ENCODE measurements at places on chromosomes 3 and 15.
A peak's percentile ranks its signal among the peaks of the same experiment; 100 is the strongest.

DNA sequence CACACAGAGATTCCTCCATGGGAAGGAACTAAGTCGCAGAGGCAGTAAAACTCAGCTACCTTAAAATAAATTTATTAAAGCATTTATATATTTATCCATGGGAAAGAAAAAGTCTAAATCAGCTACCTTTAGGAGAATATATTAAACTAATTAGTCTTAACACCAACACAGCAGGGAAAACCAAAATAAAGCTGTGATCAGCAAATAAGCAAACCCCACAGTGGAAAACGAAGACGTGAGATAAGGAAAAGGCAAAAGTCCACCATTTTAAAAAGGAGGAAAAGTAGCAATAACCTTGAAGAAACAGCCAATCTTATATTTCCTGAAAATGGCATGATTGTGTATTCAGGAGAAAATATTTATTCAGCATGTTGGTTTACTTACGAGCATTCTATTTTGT is 473.0 kb upstream of the ROBO2 start:
- DNase-seq, result no peak

DNA sequence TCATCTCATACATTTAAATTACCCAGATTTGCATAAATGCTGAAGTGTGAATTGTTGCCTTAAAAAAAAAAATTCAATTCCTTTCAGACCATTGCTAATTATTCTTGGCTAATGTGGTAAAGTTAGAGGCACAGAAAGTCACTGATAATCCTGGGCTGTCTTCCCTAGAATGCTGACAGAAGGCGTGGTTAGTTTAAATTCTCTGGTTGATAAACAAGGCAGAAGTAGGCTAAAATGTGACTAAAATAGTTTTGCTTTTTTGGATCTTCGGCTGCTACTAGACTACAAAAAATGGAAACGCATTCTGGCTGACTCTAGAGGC is 193.7 kb downstream of the OTOL1 start:
- no peak for DNase-seq

DNA sequence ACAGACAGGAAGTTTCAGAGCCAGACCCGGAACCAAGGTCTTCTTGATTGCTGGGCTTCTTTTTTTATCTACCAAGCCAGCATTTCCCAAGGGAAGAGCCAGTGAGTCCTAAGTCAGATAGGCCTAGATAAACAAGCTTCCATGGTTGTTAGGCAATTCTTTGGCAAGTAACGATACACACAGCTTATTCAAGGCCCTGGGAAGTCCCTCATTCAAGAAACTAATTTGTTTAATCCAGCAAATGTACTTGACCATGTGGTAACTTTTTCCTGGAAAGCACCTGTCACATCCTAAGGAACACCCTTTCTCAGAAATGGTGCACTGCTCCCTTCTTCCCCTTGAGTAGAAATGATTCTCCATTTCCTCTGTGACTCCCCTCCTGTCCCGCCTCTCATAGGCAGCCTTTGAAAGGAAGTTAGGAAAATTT is 209.9 kb downstream of the ITPR1 start:
- DNase-seq, result no peak

DNA sequence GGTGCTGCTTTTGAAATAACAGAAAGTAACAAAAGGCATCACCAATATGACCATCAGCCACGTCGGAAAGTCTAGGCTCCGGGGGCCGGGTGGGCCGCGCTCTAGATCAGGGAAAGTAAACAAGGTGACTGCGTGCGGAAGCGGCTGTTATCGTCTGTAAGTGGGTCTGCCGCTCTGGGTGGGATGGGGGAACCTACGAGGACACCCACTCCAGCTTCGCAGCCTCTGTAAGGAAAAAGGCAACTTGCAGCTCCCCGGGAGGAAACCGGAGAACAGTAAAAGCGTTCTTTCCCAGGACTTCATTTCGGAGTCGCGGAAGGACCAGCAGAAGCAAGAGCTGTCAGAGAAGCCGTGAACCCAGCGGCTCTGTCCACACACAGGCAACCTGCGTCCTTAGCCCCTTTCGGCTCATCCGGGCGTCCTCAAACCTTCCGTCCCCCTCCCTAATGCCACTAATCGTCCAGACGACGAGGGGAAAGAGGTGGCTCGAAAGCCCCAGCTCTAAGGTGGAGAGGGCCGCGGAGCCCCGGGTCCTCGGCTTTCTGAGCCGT is 461 bp downstream of the XRN1 start:
- peak; percentile 28 for DNase-seq

DNA sequence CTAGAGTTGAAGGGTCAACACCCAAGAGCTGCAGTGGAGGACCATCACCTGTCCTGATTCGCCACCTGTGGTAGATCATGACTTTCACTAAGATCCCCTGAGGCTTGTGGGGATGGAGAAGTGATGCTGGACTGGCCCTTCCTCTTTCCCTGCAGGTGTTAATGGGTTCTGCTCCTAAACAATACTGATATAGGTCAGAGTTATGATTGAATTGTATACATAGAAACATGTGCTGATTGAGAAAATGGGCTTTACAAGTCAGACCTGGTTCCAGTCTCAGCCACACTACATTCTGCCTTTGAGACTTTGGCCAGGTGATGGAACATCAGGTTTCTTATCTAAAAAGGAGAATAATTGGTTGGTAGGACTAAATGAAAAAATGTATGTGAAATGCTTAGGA is 418.9 kb upstream of the TPRG1 start:
- DNase-seq, result no peak

DNA sequence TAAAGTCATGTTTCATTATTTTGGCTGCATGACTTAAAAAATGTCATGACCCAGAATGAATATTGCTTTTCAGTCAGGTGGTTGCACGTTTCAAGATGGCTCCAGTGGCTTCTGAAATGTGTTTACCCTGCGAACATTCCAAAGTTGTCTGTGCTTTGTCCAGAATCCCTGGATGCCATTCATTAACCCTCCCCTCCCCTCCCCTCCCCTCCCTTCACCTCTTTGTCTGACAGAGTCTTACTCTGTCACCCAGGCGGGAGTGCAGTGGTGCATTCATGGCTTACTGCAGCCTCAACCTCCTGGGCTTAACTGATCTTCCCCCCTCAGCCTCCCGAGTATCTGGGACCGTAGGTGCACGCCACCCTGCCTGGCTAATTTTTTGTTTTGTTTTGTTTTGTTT is 308.0 kb downstream of the PTPRG start:
- DNase-seq, result no peak

GRCh38 chr3:171200750-171201088 is 174.2 kb upstream of the SLC2A2 start:
- no peak for DNase-seq

- peak; percentile 64 for DNase-seq
These were observed 579.4 kb upstream of the TBL1XR1 start for GRCh38 chr3:177776661-177777101.

DNA sequence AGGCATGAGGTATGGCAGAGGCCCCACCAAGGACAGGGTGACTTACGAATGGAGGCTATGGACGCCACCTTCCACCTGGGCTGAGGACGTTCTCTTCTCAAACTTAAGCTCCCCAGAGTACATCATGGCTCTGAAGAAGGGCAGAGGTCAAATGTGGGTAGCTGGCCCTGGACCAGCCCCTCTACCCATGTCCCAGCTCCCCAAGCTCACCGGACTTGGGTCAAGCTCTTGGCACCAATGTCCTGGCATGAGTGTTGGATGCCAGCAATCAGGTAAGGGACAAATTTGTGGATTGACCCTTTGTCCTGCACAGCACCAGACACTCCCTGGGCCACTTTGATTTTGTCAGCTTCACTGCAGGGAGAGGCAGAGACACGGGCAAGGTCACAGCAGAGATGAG is 2.5 kb downstream of the NDUFAF3 start:
- no peak for DNase-seq

DNA sequence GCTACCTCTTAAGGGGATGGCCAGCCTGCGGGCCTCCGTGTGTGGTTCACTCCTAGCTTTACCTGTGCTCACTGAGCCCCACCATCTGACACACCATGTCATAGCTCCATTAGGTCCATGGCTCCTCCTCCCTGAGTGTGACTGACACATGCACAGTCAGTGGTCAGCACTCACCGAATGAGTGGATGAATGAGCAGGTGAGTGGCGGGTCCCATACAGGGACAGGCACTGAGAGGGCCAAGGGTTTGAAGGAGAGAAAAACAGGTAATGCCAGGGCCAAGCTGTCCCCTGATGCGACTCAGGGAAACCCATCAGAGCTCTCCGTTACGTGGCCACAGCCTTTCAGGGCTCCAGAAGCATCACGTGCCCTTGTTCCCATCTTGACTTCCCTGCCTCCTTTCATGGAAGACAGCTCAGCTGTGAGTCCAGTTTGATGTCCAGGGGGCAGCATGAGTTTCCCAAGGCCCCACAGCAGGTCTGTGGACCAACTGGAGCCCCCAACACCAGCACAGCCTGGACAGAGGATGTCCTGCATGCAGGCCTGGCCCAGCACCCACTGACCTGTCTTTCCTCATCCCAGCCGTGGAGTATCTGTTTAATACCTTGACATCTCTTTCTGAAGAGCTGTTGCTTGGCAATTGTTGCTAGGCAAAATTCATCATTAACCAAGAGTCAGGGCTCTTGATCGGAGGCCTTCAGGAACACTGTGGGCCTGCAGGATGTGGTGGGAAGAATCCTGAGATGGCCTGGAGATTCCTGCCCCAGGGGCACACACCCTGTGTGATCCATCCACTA is 84.4 kb downstream of the PLXNA1 start:
- DNase-seq, result no peak

GRCh38 chr3:57805674-57806073 is 49.6 kb downstream of the SLMAP start:
- no peak for DNase-seq

GRCh38 chr3:14425581-14426304 is 23.3 kb downstream of the SLC6A6 start:
- DNase-seq, result no peak

- no peak for DNase-seq
These were observed 7.2 kb upstream of the DYNC1LI1 start for GRCh38 chr3:32577581-32578556.

GRCh38 chr3:184183679-184184078 is 2.3 kb upstream of the ABCF3 start:
- DNase-seq, result no peak

DNA sequence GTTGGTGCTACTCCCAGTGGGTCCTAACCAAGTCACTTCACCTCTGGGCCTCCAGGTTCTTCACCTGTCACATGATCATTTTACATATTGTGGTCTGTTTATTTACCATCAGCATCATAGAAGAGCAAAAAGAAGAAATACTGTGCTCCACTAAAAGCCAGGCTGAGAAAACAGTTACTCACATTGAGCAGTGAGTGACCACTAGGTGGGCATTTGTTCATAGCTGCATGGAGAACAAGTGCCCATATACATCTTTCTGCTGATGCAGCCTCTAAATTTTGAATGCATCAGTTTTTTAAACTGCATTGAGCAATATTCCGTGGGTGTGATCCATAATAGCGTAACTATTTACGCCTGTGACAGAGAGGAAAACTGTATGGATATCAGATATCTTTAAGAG is 76.2 kb downstream of the DCUN1D1 start:
- DNase-seq, result no peak

DNA sequence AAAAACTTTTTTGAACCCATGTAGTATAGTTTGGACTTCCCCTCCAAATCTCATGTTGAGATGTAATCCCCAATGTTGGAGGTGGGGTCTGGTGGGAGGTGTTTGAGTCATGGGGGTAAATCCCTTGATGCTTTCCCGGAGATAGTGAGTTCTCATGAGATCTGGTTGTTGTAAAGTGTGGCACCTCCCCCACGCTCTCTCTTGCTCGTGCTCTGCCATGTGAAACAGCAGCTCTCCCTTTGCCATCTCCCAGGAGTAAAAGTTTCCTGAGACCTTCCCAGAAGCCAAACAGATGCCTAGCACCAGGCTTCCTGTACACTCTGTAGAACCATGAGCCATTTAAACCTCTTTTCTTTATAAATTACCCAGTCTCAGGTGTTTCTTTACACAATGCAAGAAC is 16.0 kb upstream of the RNU6-1 start:
- DNase-seq, result no peak

DNA sequence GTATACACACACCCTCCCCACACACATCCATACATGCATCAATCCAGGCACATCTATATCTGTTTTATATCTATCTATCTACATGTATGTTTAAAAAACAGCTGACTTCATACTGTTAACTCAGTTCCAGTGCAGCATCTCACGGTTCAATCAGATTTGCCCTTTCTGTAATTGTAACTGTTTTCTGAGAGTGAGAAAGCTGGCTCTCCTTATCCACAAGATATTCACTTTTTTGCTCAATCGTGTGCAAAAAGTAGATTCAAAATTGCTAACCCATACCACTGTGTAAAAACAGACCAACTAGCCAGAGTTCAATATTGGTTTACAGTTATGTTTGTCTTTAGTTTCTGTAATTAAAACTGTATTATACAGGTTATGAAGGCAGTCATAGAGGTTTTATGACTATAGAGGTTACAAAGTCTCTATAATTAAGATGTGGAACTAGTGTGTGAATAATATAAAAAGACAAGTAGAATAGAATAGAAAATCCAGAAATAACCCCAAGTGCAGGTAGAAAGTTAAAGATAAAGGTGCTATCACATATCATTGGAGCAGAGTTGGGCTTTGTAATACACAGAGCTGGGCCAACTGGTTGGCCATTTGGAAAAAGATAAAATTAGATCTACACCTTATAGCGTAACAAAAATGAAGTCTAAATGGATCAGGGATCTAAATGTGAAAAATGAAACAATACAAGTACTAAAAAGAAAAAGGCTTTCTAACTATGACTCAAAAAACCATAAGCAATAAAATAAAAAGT is 20.1 kb upstream of the MCF2L2 start:
- DNase-seq, result no peak

DNA sequence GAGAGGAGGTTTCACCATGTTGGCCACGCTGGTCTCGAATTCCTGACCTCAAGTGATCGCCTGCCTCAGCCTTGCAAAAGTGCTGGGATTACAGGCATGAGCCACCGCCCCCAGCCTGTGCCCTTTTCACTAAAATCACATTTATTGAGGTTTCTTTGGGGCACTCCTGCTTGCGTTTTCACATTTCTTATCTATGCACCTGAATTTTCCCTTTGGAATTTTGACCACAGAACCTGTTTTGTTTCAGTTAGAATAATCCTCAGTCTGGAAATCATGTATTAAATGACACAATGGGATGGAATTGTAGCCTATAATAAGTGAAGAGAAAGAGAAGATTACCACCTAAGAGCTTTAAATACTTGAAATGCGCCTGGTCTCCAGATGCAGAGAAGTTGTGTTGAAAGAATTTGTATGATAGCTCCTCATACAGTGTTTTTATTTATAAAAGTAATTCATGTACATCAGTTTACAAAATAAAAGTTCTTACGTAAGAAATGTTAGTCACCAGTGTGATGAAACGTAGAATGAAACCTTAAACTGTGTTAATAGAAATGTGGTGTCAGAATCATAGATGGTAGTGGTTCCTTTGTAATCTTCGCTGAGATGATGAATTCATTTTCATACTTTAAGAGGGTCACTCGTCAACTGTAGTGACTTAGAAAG is 107.0 kb downstream of the TCF12 start:
- DNase-seq, result no peak

GRCh38 chr15:84944311-84944710 is 37.3 kb upstream of the PDE8A start:
- no peak for DNase-seq

DNA sequence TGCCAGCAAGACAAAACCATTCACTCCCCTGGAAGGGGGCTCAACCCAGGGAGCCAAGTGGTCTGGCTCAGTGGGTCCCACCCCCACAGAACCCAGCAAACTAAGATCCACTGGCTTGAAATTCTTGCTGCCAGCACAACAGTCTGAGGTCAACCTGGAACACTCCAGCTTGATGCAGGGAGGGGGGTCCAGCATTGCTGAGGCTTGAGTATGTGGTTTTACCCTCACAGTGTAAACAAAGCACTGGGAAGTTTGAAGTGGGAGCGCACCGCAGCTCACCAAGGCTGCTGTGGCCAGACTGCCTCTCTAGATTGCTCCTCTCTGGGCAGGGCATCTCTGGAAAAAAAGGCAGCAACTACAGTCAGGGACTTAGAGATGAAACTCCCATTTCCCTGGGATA is 81.7 kb downstream of the MSL2 start:
- no peak for DNase-seq

- DNase-seq, result no peak
These were observed 203.0 kb downstream of the MYRIP start for GRCh38 chr3:40012381-40012780.
